NCI-H1048 (cell line): ENCODE measurements at places on chromosomes 2 and 18.

- DNase-seq = no peak
These were observed 978.4 kb upstream of the POU3F3 start for GRCh38 chr2:103875531-103875930.

DNA sequence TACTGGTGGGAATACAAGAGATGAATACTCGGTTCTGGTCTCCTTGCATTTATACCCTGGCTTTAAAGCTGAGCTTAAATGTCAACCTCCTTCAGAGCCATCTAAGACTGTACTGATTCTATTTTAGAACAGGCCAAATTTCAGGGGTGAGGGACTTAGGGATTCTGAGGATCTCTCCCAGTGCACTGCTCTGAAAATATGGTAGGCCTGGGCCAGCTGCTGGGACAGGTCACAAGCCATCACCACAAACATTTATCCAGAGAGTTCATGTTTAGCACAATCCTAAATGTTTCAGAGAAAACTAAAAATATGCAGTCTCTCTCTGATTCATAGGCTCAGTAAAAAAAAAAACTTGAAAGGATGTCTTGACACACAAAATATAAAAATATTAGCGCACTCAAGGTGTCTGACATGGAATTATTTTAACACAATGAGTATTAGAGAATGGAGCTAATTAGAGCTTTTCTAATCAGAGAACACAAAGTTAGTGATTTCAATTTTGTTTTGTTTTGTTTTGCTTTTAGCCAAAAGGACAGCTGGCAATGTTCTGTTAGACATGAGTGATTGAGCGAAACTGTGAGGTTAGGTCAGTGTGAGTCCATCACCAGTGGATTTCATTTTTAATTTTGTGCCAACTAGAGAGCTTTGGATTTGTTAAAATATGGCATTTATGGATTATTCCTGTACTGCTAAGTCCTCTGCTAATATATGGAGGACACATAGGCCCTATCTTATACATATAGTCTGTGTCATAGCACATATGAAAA, 38.8 kb downstream of the MFSD6 start:
- no peak for DNase-seq

GRCh38 chr2:8235419-8235818, 446.4 kb upstream of the ID2 start:
- DNase-seq = no peak

- DNase-seq = no peak
These were observed 1.8 kb upstream of the ABI2 start for GRCh38 chr2:203326356-203326755.

DNA sequence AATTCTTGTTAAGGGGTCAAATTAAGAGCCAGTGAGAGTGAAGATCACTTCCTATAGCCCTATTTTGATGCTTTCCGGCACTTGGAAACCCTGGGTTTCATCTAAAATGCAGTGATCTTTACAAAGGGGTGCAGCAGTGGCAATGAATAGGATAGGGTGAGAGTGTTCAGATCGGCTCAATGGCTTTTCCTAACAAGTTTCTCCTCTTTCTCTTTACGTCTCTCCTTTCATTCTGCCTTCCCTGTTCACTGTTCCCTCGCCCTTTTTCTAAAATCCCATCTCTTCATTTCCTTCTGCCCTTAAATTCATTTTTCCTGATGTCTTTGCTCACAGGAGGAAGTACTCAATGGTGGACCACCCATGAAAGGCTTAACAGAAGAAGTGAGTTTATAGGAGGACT, 86.0 kb downstream of the CTIF start:
- no peak for DNase-seq
